Activated CD4-positive, alpha-beta memory T cell treated with anti-CD3 and anti-CD28 coated beads, Interleukin-2, amount 10 ng/mL, durations not matched to agents 7 days and 5 days (primary cell): ENCODE measurements at places on chromosomes 13 and 19.

DNA sequence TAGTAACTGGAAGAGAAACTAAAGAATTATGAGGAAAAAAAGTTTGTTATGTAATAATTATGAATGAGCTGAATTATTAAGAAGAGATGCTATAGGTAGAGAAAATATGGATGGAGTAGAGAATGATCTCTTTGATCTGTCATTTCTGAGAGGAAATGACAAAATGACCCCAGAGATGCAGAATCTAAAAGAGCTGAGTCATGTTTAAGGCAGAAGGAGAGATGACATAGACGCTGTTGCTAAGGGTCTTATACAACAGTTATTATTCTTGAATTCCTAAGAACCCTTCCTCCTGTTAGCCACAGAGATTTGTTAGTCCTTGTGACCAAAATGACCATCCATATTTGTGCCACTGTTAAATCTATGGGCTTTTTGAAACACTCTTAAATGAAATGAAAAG is 58.3 kb upstream of the FREM2 start:
- no peak for DNase-seq

- DNase-seq: no peak
Measured at GRCh38 chr19:46287585-46287984, 9.3 kb upstream of the HIF3A start.

DNA sequence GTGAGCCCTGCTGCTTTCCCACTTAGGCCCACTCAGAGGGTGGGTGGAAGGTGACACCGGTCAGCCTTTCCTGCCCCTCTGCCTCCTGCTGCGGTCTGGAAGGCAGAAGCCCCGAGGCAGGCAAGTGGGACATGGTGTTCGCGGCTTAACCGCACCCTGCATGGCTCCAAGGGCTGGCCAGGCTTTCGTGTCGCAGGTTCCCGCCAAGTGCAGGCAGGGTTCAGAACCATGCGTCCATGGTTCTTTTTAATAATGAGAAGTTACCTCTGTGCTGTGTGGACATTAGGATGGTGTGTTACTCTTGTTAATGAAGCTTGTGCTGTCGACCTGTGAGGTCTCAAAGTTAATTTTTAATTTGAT is 986 bp downstream of the DGKH start:
- no peak for DNase-seq

DNA sequence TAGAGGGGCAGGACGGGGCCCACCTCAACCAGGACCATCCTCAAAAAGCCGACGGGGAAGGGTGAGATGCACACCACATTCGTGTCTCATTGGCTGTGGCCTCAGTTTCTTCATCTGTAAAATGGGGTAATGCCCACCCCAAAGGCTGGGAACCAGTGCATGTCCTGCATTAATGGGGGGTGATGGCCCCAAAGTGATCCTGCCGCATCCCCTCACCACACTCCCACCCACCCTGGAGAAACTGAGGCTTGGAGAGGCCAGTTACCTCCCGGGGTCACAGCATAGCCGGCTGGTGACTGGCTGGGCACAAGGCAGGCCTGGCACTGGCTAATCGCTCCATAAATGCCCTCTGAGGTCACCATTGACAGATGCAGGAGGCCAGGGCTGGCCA is 640 bp upstream of the MIDN start:
- DNase-seq: no peak

DNA sequence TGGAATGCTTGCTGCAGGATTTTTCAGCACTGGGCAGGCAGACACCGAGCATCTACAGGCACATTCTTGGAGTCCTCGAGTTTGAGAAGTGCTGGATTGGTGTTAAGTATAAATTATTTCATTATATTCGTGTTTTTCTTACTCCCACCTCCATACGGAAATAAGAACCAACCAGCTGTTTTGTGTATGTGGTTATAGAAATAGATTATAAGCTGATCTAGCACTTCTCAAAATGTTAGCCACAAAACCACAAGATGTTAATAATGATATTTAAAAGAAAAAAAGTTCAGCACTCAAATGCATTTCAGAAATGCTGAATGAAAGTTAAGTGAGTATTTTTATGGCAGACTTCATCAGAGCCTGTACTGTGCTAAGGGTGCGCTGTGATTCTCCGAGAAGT is 24.0 kb upstream of the TEX29 start:
- peak; percentile 13 for DNase-seq

DNA sequence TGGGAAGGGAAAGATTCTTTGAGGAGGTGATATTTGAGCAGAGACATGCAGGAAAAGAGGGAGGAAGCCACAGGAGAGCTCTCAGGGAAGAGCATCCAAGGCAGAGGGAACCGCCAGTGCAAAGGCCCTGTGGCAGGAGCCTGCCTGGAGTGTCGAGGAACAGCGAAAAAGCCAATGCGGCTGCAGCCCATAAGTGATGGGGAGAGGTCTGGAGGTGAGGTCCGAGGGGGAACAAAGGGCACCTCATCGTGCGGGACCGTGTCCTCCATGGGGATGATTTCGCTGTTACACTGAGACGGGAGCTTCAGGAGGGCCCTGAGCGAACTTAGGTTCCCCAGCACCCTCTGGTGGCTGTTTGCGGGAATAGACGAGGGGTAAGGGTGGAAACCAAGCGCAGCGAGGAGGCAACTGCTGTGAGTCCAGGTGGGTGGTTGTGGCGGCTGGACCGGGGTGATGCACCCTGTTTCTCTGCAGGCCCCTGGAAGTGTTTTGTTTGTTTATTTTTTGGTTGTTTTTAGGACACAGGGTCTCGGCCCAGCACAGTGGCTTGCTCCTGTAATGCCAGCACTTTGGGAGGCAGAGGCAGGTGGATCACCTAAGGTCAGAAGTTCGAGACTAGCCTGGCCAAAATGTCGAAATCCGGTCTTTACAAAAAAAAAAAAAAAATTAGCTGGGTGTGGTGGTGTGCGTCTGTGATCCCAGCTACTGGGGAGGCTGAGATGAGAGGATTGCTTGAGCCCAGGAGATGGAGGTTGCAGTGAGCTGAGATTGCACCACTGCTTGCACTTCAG is 5.9 kb upstream of the EHD2 start:
- peak; percentile 82 for DNase-seq
